ENCODE measurements at places on chromosomes 4 and X.

- no peak for DNase-seq
Observed at GRCh38 chr4:8582436-8582835, 2.2 kb downstream of the GPR78 start.

DNA sequence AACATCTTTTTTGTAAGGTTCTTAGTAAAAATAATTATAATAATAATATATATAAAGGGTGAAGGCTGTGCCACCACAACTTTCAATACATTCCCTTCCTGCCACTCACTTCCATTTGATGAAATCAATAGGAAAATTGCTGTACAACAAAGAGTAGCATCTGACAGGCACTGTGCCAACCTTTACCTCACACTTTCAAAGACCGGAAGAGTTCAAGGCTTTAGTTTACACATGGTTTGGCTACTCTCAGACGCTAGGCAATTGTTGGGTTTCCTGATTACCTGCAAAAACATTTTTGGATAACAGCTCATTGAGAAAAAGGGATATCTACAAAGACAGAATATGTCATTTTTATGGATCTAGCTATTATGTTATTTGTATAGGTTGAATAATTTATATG, 5.5 kb upstream of the ING2 start:
- DNase-seq = no peak

DNA sequence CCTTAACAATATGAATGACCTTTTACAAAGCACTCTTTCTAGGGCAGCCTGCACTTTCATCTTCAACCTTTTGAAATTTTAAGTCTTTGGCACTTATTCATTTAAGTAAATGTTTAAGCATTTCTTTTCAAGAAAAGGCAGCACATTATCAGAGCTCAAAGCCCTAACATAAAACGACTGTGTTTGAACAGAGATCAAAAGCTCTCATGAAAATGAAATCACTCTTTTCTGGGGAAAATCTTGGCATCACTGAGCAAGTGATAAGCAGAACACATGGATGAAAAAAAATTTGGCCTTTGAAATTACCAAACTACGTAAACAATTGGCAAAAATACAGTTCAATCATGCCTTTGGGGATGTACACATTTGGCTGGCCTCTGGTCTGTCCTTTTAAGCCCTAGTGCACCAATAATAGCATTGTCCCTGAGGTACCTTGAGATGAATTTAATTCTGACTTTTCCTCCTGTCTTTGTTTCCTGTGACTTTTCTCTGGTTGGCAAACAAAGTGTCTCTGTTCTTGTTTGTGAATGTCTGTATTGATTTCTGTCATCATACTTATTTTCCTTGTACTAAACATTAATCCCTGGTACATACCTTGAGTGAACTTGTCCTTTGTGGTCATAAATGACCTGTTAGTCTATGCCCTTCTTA, 12.9 kb upstream of the ODAM start:
- DNase-seq = no peak

GRCh38 chr4:144809056-144809640, 163.2 kb downstream of the HHIP start:
- no peak for DNase-seq

DNA sequence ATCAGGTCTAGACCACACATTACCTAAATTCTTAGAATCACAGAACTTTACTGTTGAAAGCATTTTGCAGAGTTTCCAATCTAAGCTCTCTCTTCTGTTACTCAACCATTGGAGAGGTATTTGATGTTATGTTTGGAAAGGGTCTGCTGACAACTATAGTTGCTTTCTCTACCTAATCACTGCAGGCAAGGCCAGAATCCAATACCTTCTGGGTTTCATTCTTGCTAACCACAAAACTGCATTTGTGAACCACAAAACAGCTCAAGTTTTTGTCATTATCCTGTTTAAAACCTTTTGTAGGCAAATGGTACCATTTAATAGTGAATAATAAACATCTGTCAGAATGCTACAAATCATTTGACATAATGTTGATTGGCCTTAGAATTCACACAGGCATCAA, 380.1 kb downstream of the GASK1B start:
- DNase-seq = no peak

Measured in GOT3 (cell line).